ENCODE measurements at places on chromosomes 2 and 18.

DNA sequence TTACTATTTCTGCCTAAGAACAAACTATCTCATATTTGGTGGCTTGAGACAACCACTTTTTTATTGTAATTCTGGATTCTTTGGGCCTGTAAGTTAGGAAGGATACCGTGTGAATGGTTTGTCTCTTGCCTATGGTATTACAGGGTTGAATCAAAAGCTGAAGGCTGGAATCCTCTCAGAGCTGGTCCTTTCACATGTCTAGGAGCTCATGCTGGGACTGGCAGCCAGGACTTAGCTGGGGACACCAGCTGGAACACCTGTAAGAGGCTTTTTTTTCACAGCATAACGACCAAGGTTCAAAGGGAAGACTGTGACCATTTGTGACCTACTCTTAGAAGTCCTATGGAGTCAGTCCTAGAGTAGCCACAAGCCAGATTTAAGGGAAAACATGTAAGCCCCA lies 226.3 kb downstream of the ZNF804A start:
- no peaks in the 10 kb centered on the region for H3K4me1 ChIP-seq
- H3K27ac ChIP-seq: no peak overlapping the region
- no peak for DNase-seq
- H3K4me3 ChIP-seq: no peak overlapping the region

- H3K4me1 ChIP-seq: no peaks in the 10 kb centered on the region
- H3K27me3 ChIP-seq: no peaks in the 10 kb centered on the region
- no peak overlapping the region for H3K27ac ChIP-seq
- H3K36me3 ChIP-seq: no peaks in the 10 kb centered on the region
- DNase-seq: no peak
Observed at GRCh38 chr2:73877071-73877802, 15.6 kb upstream of the ACTG2 start.

DNA sequence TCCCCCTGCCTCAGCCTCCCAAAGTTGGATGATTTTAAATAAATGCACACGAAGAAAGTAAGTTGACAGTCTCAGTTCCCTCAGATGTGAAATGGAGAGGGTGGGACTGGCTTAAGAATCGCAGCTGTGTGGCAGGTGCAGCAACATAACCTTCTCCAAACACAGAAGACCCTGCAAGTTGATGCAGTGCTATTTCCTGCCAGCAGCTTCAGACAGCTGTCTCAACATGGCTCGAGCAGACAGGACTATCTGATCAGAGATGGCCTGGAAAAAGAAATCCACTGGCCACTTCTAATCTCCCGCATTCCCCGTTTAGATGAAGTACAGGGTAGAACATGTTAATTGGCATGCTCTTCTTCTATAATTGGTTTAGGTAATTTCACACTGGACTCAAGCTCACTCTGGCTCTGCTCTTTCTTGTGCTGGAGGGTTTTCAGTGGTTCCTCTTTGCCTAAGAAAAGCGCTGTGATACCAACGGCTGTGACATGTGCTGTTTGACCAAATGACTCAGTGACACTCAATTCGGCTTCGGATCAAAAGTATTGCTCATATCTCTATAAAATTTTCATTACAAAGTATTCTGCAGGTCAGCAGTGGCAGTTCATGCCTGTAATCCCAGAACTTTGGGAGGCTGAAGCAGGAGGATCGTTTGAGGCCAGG lies 40.2 kb downstream of the MYOM1 start:
- no peaks in the 10 kb centered on the region for H3K36me3 ChIP-seq
- H3K27ac ChIP-seq: no peak overlapping the region
- H3K27me3 ChIP-seq: no peaks in the 10 kb centered on the region
- no peaks in the 10 kb centered on the region for H3K4me1 ChIP-seq

- H3K4me3 ChIP-seq: no peak overlapping the region
- no peaks in the 10 kb centered on the region for H3K36me3 ChIP-seq
- H3K27me3 ChIP-seq: no peaks in the 10 kb centered on the region
- no peaks in the 10 kb centered on the region for H3K4me1 ChIP-seq
- no peak for DNase-seq
Observed at GRCh38 chr2:228747483-228747882, 523.6 kb downstream of the PID1 start.

DNA sequence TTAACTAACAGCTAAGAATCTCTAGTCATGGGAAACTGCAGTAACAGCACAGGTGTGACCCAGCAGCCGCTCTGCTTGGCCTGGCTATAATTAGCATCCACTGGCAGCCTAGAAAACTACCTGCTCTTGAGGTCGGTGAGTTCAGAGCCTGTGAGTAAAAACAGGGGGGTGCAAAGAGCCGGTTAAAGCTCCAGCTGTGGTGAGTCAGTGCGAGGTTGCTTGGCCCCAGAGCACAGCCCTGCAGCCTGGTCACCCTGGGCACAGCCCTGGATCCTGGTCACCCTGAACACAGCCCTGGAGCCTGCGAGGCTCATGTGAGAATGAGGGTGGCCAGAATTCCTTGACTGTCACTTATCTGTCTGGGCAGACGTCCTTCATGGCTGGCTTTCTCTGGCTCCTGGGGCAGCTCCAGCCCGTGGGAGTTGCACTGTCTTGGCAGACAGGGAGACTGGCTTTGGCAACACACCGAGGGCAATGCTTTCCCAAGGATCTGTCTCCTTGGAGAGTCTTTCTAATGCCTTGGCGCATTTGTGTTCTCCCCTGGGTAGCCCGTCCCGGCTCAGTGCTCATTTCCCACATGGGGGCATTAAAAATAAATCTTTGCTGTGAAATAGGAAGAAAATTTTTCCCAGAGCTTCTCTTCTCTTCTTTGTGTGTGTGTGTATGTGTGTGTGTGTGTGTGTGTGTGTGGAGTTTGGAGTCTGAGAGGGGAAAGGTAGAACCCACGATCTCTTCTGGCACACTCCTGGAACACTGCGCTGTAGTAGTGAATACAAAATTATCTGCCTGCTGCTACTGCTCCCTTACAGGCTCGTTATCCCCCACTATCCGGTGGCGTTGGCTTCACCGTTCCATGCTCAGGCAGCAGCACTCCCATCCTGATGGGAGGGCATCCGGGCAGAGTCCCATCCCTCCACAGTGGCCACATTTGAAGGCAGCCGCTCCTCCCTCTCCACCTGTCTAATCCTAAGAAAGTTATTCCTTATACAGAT lies 250.2 kb upstream of the MEX3C start:
- no peak overlapping the region for H3K27ac ChIP-seq
- H3K4me3 ChIP-seq: no peak overlapping the region
- no peaks in the 10 kb centered on the region for H3K36me3 ChIP-seq

All from activated CD4-positive, alpha-beta T cell treated with anti-CD3 and anti-CD28 coated beads for 36 hours (primary cell).